Effector memory CD8-positive, alpha-beta T cell (primary cell): ENCODE measurements at places on chromosomes 2 and 18.

DNA sequence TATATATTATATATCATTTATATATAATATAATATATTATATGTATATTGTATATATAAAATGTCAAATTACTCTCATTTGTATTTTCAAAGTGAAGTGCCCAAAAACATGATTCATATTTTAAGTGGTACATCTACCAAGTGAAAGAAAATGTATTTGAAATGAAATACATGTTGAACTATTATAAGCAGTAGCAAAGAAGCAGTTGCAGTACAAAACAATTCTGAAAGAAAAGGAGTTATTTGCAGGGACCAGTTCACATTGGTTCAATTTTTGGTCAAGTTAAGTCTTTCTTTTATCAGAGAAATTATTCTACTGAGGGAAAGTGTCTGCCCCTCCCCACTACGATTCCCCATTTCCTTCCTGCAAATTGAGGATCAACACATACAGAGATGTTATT, 51.9 kb downstream of the APLF start:
- H3K27ac ChIP-seq, result no peak overlapping the region
- no peaks in the 10 kb centered on the region for H3K4me1 ChIP-seq
- H3K4me3 ChIP-seq, result no peak overlapping the region

GRCh38 chr2:30110773-30111172, 36.0 kb upstream of the YPEL5 start:
- peaks cover 5% of the 10 kb centered on the region for H3K27me3 ChIP-seq
- no peak overlapping the region for H3K4me3 ChIP-seq
- peaks cover 3% of the 10 kb centered on the region for H3K36me3 ChIP-seq
- H3K4me1 ChIP-seq, result peaks cover 4% of the 10 kb centered on the region

DNA sequence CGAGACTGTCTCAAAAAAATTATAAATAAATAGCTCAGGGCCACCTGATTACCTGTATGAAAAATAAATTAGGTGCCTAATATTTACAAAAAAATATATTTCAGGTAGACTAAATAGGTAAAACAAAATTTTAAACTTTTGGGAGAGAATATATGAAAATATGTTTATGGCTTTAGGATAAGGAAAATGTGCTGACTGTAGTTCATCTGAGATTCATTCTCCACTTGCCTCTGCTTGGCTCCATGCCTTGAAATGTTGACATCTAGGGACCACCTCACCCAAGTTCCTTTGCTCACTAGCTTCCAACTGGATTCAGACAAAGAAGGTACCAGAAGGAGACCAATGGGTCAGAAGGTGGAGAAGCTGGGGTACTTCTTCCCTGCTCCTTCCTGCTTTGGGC, 9.7 kb upstream of the SERTAD2 start:
- no peaks in the 10 kb centered on the region for H3K36me3 ChIP-seq
- DNase-seq, result no peak
- H3K4me3 ChIP-seq, result no peak overlapping the region
- H3K4me1 ChIP-seq, result peaks cover 14% of the 10 kb centered on the region
- H3K27me3 ChIP-seq, result no peaks in the 10 kb centered on the region

DNA sequence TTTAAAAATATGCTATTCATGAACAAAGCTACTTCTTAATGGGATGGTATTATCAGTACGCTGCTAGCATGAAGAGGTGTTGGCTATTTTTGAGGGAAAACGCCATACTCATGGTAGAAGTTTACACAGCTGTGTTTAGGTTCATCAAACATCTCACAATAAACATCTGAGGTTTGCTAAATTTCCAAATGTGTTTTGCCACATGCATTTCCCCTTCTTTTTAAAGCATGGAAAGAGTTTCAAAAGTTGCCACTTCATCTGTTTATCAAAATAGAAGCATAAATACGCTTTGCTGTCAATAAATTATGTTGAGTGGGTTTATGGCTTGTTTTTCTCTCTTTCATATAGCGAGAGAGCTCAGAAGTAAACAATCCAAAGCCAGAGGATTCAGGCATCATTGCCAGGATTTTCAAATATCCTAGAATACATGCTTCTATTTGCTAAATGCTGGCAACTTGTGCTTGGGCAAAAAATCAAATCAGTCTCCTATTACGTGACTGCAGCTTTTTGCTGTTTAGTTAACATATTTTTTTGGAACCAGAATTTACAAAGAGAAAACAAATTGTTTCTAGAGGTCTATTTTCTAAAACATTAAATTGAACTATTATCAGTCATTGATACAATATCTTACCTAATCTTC, 1919.9 kb upstream of the LRRTM1 start:
- no peak overlapping the region for H3K27ac ChIP-seq
- H3K4me1 ChIP-seq, result no peaks in the 10 kb centered on the region
- H3K36me3 ChIP-seq, result no peaks in the 10 kb centered on the region

- no peak overlapping the region for H3K4me3 ChIP-seq
- DNase-seq, result no peak
- H3K36me3 ChIP-seq, result no peaks in the 10 kb centered on the region
- H3K27ac ChIP-seq, result no peak overlapping the region
These were observed 166.1 kb downstream of the CLIP4 start for GRCh38 chr2:29281086-29281915.

GRCh38 chr2:157312866-157313486, 12.6 kb downstream of the ERMN start:
- H3K4me1 ChIP-seq, result no peaks in the 10 kb centered on the region
- no peak overlapping the region for H3K4me3 ChIP-seq
- DNase-seq, result no peak

DNA sequence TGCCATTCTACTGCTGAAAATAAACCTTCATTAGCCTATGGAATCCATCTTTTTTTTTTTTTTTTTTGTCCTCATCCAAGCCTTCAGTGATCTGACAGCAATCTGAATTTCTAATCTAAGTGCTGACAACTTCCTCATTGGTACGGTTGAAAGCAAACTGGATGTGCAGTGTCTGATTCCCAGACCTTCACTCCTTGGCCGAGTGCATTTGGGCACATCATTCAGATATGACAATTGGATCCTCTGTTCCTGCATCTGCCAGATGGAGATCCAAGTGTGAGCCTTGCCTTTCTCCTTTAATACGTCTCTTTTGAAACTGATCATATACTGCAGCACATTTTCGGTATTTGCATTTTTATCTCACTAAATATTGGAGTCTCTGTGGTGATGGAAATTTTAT, 713.1 kb downstream of the DCDC2C start:
- H3K4me3 ChIP-seq, result no peak overlapping the region
- no peaks in the 10 kb centered on the region for H3K4me1 ChIP-seq
- no peaks in the 10 kb centered on the region for H3K36me3 ChIP-seq
- H3K27me3 ChIP-seq, result no peaks in the 10 kb centered on the region
